SHP77 treated with DMSO at 0.1 percent for 48 hours (cell line): ENCODE measurements at places on chromosomes 7 and 10.

DNA sequence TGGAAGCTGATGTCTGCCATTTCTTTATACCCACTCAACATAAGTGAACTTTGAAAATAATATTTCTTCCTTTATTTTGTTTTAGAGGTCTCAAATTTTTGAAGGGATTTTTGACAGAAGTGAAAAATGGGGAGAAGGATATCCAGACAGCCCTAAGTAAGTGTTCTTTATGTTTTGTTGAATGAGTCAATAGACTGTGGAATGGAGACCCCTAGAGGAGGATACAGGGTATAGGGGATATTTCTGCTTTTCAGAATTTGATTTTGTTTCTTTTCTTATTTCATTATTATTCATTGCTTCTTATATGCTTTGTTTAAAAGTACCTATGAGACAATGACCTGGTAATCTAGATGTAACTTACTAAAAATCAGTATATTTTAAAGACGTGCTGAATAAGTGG lies 34.4 kb downstream of the PLEKHA8 start:
- DNase-seq = peak; percentile 26

GRCh38 chr7:24783698-24784097 lies 26.4 kb upstream of the GSDME start:
- no peak for DNase-seq

- DNase-seq = no peak
Measured at GRCh38 chr10:78472551-78472890, 438.9 kb downstream of the RPS24 start.

DNA sequence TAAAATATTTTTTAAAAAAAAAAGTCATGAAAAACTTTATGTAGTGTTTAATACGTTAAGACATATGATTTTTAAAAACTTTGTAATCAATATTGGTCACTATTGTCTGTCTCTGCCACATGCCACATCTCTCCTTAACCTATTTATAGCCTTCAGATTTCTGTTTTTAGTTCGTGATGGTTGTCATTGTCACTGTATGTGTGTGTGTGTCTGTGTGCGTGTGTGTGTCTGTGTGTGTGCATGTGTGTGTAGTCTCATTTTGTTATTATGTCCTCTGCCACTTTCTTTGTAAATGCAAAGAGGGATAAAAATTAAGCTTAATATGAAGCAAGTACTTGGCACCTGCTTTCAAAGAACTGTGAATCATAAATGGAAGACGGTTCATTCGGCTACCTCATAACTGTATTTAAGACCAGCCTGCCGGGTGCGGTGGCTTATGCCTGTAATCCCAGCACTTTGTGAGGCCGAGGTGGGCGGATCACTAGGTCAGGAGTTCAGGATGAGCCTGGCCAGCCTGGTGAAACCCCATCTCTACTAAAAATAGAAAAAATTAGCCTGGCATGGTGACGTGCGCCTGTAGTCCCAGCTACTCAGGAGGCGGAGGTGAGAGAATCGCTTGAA lies 354.0 kb downstream of the ARL4A start:
- no peak for DNase-seq

DNA sequence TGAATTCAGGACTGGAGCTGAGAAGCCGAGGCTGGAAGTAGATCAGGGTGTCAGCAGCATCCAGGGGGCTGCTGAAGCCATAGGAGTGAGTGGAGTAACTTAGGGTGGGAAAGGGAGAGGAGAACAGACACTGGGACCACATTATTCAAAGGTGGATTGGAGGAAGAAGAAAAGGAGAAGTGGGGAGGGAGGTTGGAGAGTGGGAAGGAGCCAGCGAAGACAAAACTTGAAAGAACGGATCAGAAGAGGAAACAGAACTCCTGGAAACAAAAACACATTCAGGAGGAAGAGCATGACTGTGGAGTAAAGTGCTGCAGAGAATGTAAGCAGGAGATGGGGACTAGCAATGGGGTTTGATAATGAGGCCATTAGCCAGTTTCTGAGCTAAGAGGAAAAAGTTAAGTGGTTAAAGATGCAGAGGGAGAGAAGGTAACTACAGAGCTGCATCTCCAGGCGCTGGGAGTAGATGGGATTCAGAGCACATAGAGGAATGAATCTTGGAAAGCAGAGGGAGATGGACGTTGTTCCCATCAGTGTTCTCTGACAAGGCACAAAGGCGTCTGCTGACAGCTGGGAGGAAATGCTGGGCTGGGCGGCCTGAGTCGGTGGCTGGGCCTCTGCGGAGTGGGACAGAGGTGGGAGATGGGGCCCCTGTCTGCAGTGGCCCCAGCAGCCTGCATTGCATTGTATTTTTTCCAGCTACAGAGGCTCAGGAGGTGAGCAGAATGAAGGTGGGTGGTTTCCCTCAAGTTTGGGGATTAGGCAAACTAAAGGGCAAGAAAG lies 63.1 kb upstream of the LEP start:
- no peak for DNase-seq

DNA sequence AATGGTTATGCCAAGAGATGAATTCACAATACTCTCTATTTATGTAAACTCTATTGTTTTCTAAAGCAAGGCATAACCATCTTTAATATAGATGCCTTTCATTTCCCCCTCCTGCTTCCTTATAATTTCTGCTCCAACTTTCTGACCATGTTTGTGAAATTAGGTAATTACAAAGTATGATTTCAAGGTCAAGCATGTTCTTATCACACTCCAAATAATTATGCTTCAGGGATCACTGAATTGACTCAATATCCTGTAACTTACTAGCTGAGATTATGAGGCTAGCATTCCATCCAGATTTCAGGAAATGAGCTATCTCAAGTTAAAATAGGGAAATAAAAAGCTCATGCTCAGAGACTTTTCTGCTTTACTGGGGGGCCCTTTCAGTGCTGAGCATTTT lies 655.9 kb upstream of the IGFBP3 start:
- DNase-seq = no peak

DNA sequence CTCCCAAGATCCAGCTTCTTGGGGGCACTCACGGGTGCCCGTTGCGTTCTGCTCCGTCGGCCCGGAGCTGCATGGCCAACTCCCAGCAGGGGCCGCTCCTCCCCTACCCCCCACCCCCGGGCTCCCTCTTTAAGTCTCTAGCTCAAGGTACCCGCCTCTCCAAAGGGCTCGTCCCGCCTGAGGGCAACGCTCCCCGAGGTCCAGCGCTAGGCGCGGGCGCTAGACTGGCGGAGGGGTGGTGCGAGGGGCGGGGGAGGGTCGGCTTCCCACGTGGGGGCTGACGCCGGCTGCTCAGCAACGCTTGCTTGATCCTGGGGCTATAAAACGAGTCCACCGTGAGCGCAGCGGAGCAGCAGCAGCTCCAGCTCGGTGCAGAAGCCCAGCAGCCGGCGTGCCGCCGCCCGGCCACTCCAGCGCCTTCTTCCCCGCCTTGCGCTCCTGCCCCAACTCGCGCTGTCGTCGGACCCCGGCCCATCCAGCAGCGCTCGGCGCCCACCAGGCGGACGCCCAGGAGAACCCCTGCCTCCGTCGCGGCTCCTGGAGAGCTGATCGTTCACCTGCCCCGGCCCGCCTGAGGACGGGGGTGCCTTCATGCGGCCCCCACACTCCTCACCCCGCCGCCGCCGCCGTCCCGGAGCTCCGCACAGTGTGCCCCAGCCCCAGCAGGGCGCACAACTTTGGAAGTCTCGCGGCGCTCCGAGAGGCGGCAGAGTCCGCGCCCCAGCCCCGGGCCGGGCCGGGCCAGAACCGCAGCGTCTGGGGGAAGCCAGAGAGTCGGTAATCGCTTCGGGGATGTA lies at the start of gene ADRA2A:
Gene ADRA2A (plus strand): TSS at position 348 of the 797 bp plus-strand sequence. CDS start 968 bp downstream, outside the sequence.
- DNase-seq = no peak

GRCh38 chr7:31695859-31696614 lies 9.0 kb downstream of the PPP1R17 start:
- DNase-seq = no peak

- no peak for DNase-seq
Measured at GRCh38 chr7:69922026-69922803, 323.9 kb downstream of the AUTS2 start.

GRCh38 chr10:98899018-98899417 lies 336.6 kb downstream of the HPSE2 start:
- DNase-seq = no peak

DNA sequence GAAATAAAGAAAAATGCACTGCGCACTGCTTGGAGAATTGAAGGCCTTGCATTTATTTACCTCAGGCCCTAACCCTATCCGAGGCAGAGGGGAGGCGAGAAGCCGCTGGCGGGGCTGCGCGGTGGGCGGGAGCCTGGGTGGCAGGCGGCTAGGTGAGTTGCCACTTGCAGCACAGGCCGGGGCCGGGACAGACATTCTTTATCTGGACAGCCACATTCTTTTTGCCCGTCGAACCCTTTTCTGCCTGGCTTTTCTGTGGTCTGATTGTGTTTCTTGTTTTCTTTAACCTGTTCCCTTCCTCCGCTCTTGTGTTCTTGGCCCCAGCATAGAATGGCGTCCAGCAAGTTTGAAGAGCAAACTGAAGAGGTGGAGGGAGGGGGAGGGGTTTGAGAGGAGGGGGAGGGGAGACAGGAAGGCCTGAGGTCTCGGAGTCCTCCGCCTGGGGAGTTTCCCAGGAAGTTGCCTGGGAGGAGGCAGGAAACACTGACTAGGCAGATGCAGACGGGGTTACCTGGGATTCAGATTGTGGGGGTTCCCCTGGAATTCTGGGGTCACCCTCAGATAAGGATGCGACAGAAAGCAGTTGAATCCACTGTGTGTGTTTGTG lies 5.1 kb downstream of the SHH start:
- DNase-seq = no peak

DNA sequence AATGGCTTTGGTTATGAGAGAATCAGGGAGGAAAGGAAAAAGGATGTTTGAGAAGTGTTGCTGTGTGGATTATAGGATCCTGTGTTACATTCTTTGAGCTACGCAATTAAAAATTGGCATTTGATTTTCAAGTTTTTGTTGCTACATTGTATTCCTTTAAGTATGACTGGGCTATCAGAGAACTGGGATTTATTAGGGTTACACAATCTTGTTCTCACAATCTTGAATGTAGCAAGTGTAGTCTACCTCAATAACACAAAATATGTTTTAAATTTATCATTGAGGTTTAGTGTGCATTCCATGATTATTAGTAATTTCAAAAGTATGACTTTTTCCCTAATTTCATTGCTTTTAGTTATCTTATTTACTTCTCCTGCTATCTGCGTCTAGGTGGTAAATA lies 113.9 kb downstream of the CACNB2 start:
- DNase-seq = no peak

GRCh38 chr7:36794689-36795088 lies 70.4 kb upstream of the AOAH start:
- peak; percentile 75 for DNase-seq

GRCh38 chr7:49618028-49618427 lies 155.4 kb upstream of the VWC2 start:
- DNase-seq = no peak

GRCh38 chr7:108263425-108263824 lies 133.3 kb upstream of the LAMB4 start:
- peak; percentile 76 for DNase-seq

- DNase-seq = no peak
Measured at GRCh38 chr7:40220421-40220911, 85.7 kb downstream of the SUGCT start.

DNA sequence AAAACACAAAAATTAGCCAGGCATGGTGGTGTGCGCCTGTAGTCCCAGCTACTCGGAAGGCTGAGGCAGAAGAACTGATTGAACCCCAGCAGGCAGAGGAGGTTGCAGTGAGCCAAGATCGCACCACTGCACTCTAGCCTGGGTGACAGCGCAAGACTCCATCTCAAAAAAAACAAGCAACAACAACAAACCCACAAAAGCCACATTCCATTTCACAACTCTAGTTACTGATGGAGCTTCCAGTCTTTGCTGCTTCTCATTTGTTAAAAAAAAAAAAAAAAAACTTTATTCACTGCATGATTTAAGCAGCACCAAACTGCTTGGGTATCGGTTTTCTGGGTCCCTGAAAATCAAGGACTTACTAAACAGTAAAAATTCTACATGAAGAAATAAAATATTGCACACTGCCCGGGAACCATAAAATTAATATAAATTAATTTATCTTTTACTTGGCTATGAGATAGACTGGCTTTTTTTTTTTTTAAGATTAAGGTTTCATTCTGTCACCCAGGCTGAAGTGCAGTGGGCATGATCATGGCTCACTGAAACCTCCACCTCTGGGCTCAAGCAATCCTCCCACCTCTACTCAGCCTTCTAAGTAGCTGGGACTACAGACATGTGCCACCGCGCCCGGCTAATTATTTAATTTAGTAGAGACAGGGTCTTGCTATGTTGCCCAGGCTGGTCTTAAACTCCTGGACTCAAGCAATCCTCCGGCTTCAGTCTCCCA lies 42.0 kb downstream of the SRPK2 start:
- no peak for DNase-seq

GRCh38 chr10:131203456-131204357 lies 107.8 kb downstream of the TCERG1L start:
- DNase-seq = no peak

DNA sequence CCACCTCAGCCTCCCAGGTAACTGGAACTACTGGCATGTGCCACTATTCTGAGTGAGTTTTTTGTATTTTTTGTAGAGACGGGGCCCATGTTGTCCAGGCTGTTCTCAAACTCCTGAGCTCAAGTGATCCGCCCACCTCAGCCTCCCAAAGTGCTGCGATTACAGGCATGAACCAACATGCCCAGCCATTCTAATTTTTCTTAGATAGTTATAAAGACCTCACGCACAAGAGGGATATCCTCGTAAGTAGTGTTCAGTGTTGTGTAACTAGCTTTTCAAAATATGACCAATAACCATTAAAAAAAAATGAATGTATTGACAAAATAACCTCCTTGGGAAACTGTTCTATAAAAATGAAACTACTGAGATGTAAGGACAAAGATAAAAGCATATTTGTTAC lies 90.5 kb upstream of the FERD3L start:
- DNase-seq = no peak

- DNase-seq = no peak
Measured at GRCh38 chr7:86914551-86914950, 144.9 kb downstream of the ELAPOR2 start.
